ENCODE measurements at places on chromosomes 11 and 22. TPM values are rescaled to one million over a fixed set of nuclear protein-coding genes. Genes with fewer than 3 reads are reported as not detected.

KRTAP5-2 gene
- total RNA-seq = not detected

IGF2 gene
- 0.15 TPM for total RNA-seq

MMP13 gene
- total RNA-seq = not detected

SCGB1D2 gene
- total RNA-seq = not detected

PANX3 gene
- not detected for total RNA-seq

SHANK3 gene
- 5.8 TPM for total RNA-seq

LGR4 gene
- total RNA-seq = 33.4 TPM

CHKB gene
- 60.0 TPM for total RNA-seq

DNA sequence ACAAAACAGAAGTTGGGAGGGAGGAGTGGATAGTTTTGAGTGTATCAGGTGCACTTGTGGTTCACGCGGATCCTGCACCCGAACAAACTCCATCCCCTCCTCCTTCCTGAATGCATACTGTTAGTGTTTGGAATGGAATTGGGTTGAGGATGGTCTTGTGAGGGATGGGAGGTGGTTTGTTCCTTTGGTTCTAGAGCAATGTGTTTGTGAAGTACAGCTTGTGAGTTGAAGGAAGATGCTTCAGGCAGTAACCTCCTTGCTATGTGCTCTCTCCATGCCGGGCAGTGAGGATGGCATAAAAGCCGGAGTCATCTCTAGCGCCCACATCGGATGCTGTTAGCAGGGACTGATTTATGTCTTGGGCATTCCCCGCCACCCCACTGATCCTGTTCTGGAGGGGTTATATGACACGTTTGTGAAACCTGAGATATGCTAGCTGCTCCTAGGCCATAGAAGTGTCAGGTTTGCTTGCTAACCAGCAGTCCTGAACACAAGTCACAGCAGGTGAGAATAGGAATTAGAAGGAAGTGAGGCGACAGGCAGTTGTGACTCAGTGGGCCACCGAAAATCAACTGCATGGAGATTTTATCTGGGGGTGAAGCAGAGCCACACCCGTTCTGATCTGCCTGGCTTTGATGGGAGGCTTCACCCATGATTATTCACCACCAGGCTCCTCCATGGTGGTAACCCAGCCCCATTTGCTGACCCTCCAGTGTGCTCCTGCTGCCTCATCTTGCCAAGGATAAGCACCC is 2.2 kb downstream of the BCR start:
- peaks cover 30% of the 10 kb centered on the region for H3K4me1 ChIP-seq
- H3K27ac ChIP-seq = peak overlapping the region; percentile 65
- peak overlapping the region; percentile 62 for H3K4me3 ChIP-seq
- H3K27me3 ChIP-seq = no peaks in the 10 kb centered on the region
- peaks cover 5% of the 10 kb centered on the region for H3K36me3 ChIP-seq
- peak; percentile 61 for DNase-seq

GRCh38 chr11:125036933-125037332 is 26.2 kb upstream of the SLC37A2 start:
- no peaks in the 10 kb centered on the region for H3K27me3 ChIP-seq
- H3K4me1 ChIP-seq = peaks cover 16% of the 10 kb centered on the region
- peak overlapping the region; percentile 27 for H3K27ac ChIP-seq
- H3K36me3 ChIP-seq = no peaks in the 10 kb centered on the region
- no peak overlapping the region for H3K4me3 ChIP-seq
- DNase-seq = no peak

- no peaks in the 10 kb centered on the region for H3K36me3 ChIP-seq
- peaks cover 28% of the 10 kb centered on the region for H3K27me3 ChIP-seq
- no peak overlapping the region for H3K4me3 ChIP-seq
- no peak overlapping the region for H3K27ac ChIP-seq
- H3K4me1 ChIP-seq = no peaks in the 10 kb centered on the region
Measured at GRCh38 chr11:126834573-126834972, 166.0 kb downstream of the KIRREL3 start.

DNA sequence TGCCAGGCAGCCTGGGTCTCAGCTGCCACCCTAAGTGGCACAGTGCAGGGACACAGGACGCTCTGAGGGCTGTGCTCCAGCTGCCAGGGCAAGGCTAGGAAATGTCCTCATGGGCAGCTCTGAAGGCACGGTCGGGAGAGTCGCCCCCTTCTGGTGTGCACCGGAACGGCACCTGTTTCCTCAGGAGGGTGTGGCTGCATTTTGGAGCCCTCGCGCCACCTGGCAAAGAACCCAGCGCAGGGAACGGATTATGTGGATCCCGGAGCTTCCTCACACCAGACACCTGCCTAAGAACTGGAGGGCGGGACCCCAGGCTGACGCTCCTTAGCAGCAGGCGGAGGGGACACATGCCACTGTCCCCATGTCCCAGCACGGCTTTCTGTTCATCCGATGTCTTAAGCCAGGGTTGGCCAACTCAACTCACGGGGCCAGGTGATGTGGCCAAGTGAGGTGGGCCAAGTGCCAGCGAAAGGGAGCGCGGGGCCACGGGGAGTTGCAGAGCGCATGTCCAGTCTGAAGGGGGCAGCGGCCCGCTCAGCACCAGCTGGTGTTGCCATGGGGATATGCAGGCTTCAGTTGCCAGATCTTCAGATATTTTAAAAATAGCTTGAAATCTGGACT is 5.1 kb upstream of the SLC22A8 start:
- H3K36me3 ChIP-seq = no peaks in the 10 kb centered on the region
- H3K27ac ChIP-seq = no peak overlapping the region

GRCh38 chr11:35798423-35798822 is 135.8 kb downstream of the TRIM44 start:
- no peaks in the 10 kb centered on the region for H3K27me3 ChIP-seq
- peaks cover 10% of the 10 kb centered on the region for H3K36me3 ChIP-seq
- no peak for DNase-seq
- no peak overlapping the region for H3K4me3 ChIP-seq
- peak overlapping the region; percentile 54 for H3K27ac ChIP-seq

GRCh38 chr11:118216621-118217481 is 8.0 kb downstream of the JAML start:
- H3K27me3 ChIP-seq = no peaks in the 10 kb centered on the region
- H3K36me3 ChIP-seq = no peaks in the 10 kb centered on the region
- no peak overlapping the region for H3K27ac ChIP-seq
- no peak overlapping the region for H3K4me3 ChIP-seq
- peaks cover 18% of the 10 kb centered on the region for H3K4me1 ChIP-seq

- H3K27ac ChIP-seq = no peak overlapping the region
- H3K27me3 ChIP-seq = no peaks in the 10 kb centered on the region
- H3K4me3 ChIP-seq = no peak overlapping the region
- no peaks in the 10 kb centered on the region for H3K4me1 ChIP-seq
Measured at GRCh38 chr22:22714600-22715335, 70.4 kb downstream of the GGTLC2 start.

GRCh38 chr22:20645954-20646353 is 128.0 kb upstream of the SERPIND1 start:
- H3K4me3 ChIP-seq = no peak overlapping the region
- H3K4me1 ChIP-seq = no peaks in the 10 kb centered on the region
- DNase-seq = no peak
- no peak overlapping the region for H3K27ac ChIP-seq

GRCh38 chr11:7167976-7168740 is 79.4 kb downstream of the RBMXL2 start:
- no peak overlapping the region for H3K27ac ChIP-seq
- no peak for DNase-seq
- no peak overlapping the region for H3K4me3 ChIP-seq
- H3K36me3 ChIP-seq = no peaks in the 10 kb centered on the region

DNA sequence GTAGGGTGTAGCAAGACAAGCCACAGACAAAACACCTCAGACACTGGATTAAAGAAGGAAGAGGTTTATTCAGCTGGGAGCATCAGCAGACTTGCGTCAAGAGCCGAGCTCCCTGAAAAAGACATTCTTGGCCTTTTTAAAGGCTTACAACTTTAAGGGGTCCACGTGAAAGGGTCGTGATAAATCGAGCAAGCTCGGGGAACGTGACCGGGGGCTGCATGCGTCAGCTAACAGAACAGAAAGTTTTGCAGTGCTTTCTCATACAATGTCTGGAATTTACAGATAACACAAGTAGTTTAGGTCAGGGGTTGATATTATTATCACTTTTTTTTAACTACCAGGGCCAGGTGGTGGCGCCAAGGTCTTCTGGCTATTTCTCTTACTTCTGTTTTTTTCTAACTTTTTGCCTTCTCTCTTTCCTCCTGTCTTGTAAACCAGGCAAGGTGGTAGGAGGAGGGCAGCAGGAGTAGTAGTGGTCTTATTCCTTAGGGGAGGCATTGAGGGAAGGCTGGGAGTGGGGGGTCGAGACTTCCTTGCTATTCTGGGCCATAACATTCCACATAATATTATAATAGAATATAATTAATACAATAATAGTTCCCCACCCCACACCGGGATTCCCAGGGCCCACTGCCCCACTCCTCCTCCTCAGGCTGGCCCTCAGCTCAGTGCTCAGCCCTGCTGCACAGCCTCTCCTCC is 587 bp upstream of the ALDH3B1 start:
- H3K4me1 ChIP-seq = peaks cover 62% of the 10 kb centered on the region
- peak overlapping the region; percentile 93 for H3K27ac ChIP-seq
- H3K36me3 ChIP-seq = no peaks in the 10 kb centered on the region
- DNase-seq = no peak

DNA sequence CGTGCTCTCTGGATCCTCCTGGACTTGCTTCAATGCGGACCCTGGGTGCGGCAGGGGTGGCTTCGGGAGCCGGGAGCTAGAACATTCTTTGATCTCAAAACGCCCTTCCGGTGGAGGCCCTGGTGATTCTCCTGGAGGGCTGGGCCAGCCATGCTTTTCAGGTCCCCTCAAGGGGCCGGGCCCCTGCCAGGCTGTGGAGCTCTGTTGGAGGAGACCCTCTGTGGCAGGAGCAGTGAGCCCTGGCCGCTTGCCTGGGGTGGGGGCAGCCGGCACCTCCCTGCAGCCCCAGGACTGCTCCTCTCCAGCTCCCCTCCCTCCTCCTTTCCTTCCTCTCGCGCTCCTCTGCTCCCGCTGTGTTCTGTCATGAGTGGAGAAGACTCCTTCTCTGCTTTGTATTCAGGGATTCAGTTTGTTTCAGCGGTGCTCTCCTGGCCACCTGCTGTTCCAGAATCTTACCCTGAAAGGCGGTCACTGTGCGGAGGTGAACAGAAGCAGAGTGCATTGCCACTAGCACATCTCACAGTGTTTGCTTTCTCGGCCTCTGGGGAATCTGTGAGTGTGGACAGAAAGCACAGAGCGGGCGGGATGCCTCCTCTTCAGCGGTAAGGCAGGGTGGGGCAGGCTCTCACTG is 289.1 kb downstream of the TBC1D22A start:
- no peak for DNase-seq
- no peak overlapping the region for H3K4me3 ChIP-seq
- no peaks in the 10 kb centered on the region for H3K4me1 ChIP-seq
- H3K27ac ChIP-seq = no peak overlapping the region
- no peaks in the 10 kb centered on the region for H3K27me3 ChIP-seq
- no peaks in the 10 kb centered on the region for H3K36me3 ChIP-seq

GRCh38 chr22:49991907-49992533 is 20.5 kb downstream of the IL17REL start:
- peaks cover 47% of the 10 kb centered on the region for H3K27me3 ChIP-seq
- no peaks in the 10 kb centered on the region for H3K36me3 ChIP-seq
- no peak overlapping the region for H3K27ac ChIP-seq
- no peak overlapping the region for H3K4me3 ChIP-seq

- no peak overlapping the region for H3K27ac ChIP-seq
- H3K4me1 ChIP-seq = no peaks in the 10 kb centered on the region
- no peaks in the 10 kb centered on the region for H3K36me3 ChIP-seq
- no peak for DNase-seq
- H3K4me3 ChIP-seq = no peak overlapping the region
Measured at GRCh38 chr22:48070083-48070482, 1307.6 kb downstream of the TBC1D22A start.

DNA sequence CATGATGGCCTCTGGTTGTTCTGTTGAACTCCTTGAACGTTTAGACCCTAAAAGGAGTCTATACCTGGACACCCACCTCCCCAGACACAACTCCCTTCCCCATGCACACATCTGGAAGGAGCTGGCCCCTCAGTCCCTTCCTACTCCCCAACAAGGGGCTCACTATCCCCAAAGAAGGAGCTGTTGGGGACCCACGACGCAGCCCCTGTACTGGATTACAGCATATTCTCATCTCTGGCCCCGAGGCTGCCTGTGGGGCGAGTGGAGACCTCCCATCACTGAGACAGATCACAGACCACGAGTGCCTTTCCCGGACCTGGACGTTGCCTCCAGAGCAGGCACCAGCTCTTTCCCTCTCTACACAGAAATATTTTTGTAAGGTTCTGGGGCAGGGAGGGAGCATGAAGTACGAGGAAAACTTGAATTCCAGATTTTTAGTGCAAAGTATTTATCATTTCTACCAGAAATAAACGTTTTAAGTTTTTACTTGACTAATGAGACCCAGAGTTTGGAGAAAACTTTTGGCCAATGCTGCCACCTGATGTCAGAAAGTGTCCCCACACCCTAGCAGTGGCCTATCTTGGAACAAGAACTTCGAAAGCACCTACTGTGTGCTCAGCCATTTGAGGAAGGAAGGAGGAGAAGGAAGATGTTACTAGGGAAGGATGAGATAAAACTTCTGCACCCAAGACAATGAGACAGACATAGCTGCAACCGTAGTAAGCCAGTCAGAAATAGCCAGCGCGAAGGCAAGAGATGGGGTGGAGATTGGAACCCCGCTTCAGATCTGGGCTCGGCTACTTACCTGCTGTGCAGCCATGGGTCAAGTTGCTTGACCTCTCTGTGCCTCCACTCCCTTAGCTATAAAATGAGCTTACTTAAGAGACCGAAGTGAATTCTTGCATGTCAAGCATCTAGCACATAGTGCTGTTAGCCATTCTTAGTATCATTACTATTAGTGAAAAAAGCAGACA is 10.2 kb upstream of the POU2F3 start:
- H3K36me3 ChIP-seq = no peaks in the 10 kb centered on the region
- no peak for DNase-seq

- no peaks in the 10 kb centered on the region for H3K36me3 ChIP-seq
- H3K27ac ChIP-seq = no peak overlapping the region
- DNase-seq = no peak
Measured at GRCh38 chr11:104198576-104198975, 34.6 kb upstream of the PDGFD start.

- H3K27ac ChIP-seq = no peak overlapping the region
- H3K36me3 ChIP-seq = peaks cover 17% of the 10 kb centered on the region
- no peaks in the 10 kb centered on the region for H3K4me1 ChIP-seq
- H3K27me3 ChIP-seq = no peaks in the 10 kb centered on the region
Measured at GRCh38 chr22:42813501-42813900, 43.6 kb downstream of the ARFGAP3 start.

DNA sequence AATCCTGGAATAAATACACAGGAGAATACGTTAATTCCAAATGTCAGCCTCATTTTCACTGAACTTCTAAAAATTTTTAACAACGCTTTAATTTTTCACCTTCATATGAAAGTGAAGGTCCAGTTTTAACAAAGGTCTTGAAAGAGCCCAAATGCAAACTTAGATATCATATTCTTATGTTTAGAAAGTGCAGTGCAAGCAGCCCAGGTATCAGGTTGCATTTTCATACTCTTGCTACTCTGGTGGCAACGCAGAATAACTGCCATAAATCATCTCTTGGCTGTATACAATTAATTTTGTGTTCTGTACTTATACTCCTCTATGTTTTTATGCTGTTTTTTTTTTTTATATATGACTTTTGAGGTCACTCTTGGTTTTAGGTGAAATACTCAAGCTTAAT is 496.7 kb upstream of the ARHGAP42 start:
- H3K27me3 ChIP-seq = no peaks in the 10 kb centered on the region
- no peaks in the 10 kb centered on the region for H3K4me1 ChIP-seq
- DNase-seq = no peak
